ENCODE measurements at places on chromosomes 16 and 17. TPM values are rescaled to one million over a fixed set of nuclear protein-coding genes. Genes with fewer than 3 reads are reported as not detected.
A peak's percentile ranks its signal among the peaks of the same experiment; 100 is the strongest.

- DNase-seq = no peak
Observed at GRCh38 chr17:20084621-20085282, 75.6 kb downstream of the SPECC1 start.

DNA sequence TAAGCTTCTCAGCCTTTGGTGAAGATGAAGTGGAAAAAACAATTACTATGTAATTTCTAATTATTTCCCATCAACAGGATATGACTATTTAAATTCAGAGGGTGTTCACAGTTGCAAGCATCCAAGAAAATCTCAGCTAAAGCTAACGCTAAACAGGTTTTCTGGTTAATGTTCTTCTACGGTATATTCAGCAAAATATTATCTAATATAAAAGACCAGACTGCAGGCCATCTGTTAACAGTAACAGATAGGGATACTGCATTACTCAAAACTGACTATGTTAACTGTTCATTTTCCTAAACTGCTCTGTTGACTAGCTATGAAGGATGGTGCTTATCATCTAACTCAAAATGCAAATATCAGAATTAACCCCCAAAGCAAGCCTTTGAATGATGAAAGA lies 32.8 kb downstream of the GLG1 start:
- no peak for DNase-seq

GRCh38 chr17:69828087-69828486 lies 246.9 kb upstream of the KCNJ16 start:
- peak; percentile 69 for DNase-seq

- no peak for DNase-seq
Observed at GRCh38 chr16:8044796-8045195, 545.5 kb downstream of the TMEM114 start.

- peak; percentile 82 for DNase-seq
Observed at GRCh38 chr16:69166221-69166833, 20.6 kb upstream of the SNTB2 start.

DNA sequence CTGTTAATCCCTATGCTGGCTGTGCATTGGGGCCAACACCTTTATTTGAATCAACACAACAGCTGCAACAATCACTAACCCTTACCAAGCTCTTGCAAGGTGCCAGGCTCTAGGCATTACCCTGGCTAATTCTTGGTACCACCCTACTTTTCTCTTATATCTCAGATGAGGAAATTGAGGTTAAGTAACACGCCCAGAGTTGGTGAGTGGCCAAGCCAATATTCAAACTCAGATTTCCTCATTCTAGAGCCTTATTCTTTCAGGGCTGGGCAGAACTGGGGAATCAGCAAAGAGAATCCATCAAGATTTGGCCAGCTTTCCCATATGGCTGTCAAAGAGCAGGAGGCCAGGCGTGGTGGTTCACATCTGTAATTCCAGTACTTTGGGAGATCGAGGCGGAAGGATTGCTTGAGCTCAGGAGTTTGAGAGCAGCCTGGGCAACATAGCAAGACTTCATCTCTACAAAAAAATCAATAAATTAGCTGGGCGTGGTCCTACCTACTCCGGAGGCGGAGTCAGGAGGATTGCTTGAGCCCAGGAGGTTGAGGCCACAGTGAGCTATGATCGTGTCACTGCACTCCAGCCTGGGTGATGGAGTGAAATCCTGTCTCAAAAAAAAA lies 23.7 kb downstream of the ARSG start:
- DNase-seq = no peak

DNA sequence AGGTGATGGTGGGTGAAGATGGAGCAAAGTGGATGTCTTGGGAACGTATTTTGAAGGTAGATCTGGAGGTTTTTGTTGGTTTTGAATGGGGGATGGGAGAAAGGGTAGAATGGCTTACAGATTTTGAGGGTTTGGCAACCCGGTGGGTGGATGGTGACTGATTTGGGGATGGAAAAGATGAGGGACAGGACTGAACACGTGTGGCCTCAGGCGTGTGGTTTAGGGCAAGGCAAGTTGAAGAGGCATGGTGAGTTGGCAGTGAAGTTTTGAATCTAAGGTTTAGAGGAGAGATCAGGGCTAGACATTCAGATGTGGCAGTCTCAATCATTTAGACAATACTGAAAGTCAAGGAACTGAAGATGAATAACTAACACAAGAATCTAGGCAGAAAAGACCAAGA lies 5.0 kb upstream of the DCTPP1 start:
- DNase-seq = no peak

GRCh38 chr17:2090804-2091534 lies 36.1 kb downstream of the HIC1 start:
- peak; percentile 97 for DNase-seq

DNA sequence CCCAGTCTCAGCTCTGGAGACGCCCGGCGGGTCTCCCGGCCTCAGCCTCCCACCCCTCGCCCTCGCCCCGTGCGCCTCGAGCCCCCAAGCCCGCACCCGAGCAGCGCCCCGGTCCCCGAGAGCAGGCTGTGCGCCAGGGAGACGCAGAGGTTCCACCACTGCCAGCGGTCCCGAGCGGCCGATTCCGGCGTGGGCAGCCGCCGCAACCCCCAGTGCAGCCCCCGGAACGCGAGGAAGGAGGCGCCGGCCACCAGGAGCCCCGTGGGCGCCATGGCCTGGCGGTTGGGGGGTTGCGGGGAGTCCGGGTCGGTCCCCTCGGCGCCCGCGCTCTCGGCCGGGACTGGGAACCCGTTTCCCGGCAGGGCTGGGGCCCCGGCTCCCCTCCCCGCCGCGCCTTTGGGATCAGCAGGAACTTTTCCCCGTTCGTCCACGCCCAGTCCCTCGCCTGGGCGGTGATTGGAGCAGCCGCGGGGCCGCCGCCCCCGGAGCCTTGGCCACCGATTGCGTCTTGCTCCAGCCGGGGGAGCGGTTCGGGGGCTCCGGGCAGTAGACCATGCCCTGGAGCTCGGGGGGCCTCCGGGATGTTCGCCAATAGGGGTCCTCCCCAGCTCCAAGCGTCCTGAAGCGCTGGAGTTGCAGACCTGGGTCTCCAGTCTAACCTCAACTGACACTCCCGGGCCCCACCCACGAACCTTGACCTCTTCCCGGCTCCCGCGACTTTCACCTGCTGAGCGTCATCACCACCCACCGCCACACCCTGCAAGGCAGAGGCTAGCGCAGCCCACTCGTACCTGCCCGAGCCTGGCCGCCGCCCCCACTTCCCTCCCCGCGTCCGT lies at the start of gene TLCD2:
TLCD2 (minus strand) TSS at position 407 of the 836 bp plus-strand sequence; CDS start at position 272, 135 bp downstream.
- peak; percentile 65 for DNase-seq

- peak; percentile 38 for DNase-seq
Observed at GRCh38 chr16:86598607-86599565, 20.5 kb downstream of the FOXL1 start.

DNA sequence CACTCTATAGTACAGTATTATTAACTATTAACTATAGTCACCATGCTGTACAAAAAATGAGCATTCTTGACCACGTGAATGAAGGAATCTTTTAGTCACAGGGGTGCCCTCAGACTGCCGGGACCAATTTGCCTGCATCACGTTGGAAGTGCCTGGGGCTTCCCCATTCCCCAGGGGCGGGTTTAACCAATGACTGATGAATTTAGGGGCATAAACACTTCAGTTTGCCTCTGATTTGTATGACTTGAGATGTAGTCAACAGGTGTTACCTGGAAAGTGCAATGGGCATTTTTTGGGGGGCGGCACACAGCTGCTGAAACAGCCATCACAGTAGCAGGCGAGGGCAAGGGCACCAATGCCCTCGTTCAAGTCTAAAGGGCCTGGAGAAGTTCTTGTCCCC lies 8.7 kb upstream of the PYY start:
- DNase-seq = no peak

DNA sequence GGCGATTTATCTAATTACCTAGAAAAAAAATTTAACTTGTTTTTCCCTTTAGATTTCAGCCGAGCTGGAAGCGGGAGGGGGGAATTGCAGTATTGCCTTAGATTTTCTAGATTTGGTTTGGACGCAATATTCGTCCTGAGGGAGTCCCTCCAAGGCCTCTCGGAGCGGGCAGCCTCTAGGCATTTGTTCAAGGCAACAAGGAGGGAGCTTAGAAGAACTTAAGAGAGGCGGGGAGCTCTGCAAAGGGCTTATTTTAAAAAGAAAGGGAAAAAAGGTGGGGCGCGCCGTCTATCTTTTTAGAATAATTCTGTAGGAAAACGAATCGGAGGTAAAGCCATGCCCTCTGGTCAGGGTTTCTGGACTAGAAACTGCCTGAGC lies 407 bp upstream of the TMEM94 start:
- no peak for DNase-seq

- DNase-seq = no peak
Observed at GRCh38 chr16:83312015-83312717, 495.6 kb upstream of the HSBP1 start.

- DNase-seq = peak; percentile 75
Observed at GRCh38 chr17:8288336-8289102, at the start of gene RANGRF. Gene RANGRF, plus strand, starts transcription at chr17:8288670. Its CDS starts 119 bp downstream, at chr17:8288789.

GRCh38 chr16:30533146-30533522 lies 1.5 kb downstream of the ZNF747 start:
- no peak for DNase-seq

DNA sequence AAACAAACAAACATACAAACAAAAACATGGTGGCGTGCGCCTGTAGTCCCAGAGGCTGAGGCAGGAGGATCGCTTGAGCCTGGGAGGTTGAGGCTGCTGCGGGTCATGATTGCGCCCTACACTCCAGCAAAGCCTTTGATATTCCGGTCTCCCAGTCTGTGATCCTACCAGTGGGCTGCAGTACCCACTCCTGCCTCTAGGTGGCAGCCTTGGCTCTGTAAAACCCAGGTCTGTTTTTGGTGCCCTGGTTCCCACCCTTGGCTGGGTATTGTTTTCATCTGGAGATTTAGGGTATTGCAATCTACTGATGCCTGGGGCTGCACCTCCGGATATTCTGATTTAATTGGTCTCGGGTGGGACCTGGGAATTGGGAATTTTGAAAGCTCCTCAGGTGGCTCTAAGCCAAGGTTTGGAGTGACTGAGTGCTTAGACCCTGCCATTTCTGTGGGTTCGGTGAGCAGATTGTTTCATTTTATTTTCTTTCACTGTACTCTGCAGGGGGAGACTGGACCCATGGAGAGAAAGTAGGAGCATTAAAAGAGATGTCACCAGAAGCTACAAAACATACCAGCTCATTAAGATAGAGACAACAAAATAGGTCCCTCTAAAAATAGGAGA lies 40.5 kb downstream of the MYH3 start:
- peak; percentile 61 for DNase-seq

- DNase-seq = no peak
Observed at GRCh38 chr17:3915995-3916696, at the start of gene P2RX1. Gene P2RX1, minus strand, starts transcription at chr17:3916465. Its CDS starts 240 bp downstream, at chr17:3916225.

TLCD1 gene
- 3.6 TPM for total RNA-seq

HAP1 gene
- under 0.01 TPM for total RNA-seq

ITGA2B gene
- total RNA-seq = under 0.01 TPM

ZNF821 gene
- total RNA-seq = 4.4 TPM

GP1BA gene
- not detected for total RNA-seq

SLFN11 gene
- total RNA-seq = 114 TPM

MARVELD3 gene
- total RNA-seq = not detected

FOXJ1 gene
- total RNA-seq = not detected

NLRC5 gene
- total RNA-seq = 9.1 TPM

SDK2 gene
- under 0.01 TPM for total RNA-seq

CRHR1 gene
- total RNA-seq = not detected

RTN4RL1 gene
- under 0.01 TPM for total RNA-seq

VTN gene
- total RNA-seq = 0.18 TPM

All from IMR-90 (cell line).